Stimulated activated CD8-positive, alpha-beta memory T cell treated with anti-CD3 and anti-CD28 coated beads, Interleukin-7, amount 100 ng/mL, for 4 hours (primary cell): ENCODE measurements at places on chromosomes 1 and 21.

DNA sequence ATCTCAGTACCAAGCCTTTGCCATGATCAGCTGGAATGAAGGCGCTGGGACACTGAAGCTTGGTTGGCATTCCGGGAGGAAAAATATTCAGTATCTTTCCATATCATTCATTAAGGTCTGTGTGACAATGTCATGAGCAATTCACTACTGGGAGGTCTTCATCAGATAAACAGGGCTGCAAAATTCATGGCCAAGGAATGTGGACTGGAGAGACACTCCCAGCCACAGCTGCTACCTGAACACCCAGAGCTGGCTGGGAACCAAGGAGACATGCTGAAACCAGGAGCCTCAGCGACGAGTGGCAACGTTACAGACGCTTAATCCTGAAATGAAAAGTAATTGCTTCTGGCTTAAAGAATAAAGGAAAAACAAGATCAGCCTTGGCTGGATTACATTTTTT is 30.6 kb upstream of the DDAH1 start:
- no peak for DNase-seq

DNA sequence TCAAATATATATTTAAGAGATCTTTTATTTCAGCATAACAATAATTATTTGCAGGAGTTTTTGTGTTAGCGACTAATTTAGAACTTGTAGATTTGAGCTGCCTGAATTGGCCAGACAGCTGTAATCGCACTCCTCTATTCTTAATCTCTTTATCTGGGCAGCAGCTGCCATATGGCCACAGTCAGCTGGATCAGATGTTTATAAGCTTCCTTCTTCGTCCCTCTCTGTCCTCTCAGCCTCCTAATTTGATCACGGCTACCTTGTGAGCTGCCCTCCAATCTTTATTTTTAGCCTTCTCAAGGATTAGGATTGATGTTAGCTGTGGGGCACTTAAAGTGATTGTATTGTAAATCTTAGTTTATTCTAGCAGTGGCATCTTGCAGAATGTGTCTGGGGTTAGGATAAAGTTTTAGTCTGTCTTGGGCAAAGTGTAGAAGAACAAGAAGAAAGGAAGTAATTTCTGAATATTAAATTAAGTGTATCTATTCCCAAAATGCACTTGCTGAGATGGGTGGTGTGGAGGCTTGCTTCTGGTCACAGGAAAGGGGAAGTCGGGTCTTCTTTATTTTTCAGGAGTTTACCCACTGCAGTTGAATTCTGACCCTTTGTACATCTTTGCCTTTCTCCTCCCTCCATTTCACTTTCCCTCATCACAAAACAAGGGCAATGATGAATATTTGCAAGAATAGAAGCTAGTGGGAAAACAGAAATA is 1.1 kb downstream of the ZBTB18 start:
- no peak for DNase-seq

DNA sequence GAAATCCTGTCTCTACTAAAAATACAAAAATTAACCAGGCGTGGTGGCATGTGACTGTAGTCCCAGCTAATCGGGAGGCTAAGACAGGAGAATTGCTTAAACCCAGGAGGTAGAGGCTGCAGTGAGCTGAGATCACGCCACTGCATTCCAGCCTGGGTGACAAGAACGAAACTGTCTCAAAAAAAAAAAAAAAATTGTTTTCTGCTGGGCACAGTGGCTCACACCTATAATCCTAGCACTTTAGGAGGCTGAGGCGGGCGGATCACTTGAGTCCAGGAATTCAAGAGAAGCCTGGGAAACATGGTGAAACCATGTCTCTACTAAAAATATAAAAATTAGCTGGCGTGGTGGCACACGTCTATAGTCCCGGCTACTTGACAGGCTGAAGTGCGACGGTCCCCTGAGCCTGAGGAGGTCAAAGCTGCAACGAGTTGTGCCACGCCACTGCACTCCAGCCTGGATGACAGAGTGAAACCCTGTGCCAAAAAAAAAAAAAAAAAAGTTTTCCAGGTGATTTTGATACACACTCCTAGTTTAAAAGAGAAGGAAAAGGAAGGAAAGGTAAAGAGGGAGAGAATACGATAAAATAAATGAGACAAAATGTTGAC is 31.7 kb downstream of the ABL2 start:
- DNase-seq, result no peak

DNA sequence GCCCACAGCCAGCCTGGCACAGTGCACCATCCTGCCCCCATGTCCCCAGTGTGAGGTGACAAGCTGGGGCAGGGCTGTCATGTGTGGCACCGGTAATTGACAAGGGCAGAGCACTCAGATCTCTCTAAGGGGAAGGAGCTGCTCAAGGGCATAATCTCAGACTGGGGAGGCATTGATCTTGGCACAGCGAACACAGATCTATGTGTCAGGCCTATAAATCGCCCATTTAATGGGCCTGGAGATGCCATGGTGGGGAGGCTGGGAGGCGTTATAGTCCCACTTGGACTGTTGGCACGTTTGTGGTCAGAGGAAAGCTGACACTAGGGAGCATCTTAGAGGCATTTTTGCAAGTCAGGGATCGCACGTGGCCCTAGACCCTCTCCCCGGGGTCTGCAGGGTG is 594.1 kb downstream of the PTPRU start:
- DNase-seq, result no peak

DNA sequence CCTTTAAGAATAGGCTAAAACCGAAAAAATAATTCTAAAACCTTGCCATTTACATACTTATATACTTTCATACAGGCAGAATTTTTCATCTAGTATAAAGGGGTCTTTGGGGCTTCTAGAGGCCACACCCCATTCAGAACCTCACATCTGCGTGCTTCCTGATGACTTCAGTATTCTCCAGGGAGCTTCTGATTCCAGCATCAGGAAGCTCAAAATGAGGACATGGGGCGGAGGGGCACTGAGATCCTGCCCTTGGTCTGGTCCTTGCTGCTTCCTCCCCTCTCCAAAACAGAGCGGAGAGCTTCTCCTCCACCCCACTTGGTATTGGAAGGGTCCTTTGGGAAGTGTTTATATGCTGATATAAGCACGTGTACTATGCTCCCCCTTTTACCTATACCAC is 13.8 kb downstream of the PAX7 start:
- no peak for DNase-seq

DNA sequence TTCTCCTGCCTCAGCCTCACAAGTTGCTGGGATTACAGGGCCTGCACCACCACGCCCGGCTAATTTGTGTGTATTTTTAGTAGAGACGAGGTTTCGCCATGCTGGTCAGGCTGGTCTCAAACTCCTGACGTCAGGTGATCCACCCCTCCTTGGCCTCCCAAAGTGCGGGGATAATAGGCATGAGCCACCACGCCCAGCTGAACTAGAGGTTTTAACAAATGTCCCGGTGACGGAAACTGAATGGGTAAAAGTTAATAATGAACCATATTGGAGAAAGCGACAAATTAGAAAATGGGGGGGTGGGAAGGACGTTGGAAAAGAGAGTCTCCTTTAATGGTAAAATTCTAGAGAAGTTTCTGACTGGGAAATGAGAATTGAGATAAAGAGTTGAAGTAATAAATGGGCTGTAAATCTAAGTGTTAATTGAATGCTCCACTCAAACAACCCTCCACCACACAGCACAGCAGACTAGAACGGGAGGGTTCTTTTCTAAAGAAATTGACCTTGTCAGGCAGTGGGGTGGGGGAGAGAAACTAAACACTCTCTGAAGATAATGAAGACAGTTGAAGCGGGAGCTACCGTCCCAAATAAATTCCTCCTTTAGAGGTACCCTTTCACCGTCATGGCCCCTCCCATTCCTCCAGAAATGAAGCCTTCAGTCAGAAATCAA is 46.9 kb upstream of the PUM1 start:
- DNase-seq, result no peak

GRCh38 chr1:231553320-231553719 is 24.9 kb downstream of the TSNAX start:
- DNase-seq, result no peak
